Activated naive CD8-positive, alpha-beta T cell treated with anti-CD3 and anti-CD28 coated beads for 36 hours (primary cell): ENCODE measurements at places on chromosomes 2 and 18.

- peak overlapping the region; percentile 29 for H3K27ac ChIP-seq
- H3K27me3 ChIP-seq: no peaks in the 10 kb centered on the region
- peaks cover 11% of the 10 kb centered on the region for H3K4me1 ChIP-seq
- peak overlapping the region; percentile 65 for H3K4me3 ChIP-seq
- DNase-seq: peak; percentile 73
Measured at GRCh38 chr2:241036397-241036963, 38.1 kb downstream of the SNED1 start.

- no peaks in the 10 kb centered on the region for H3K4me1 ChIP-seq
- no peaks in the 10 kb centered on the region for H3K36me3 ChIP-seq
- H3K27me3 ChIP-seq: no peaks in the 10 kb centered on the region
Measured at GRCh38 chr2:164439885-164440284, 181.4 kb downstream of the GRB14 start.

DNA sequence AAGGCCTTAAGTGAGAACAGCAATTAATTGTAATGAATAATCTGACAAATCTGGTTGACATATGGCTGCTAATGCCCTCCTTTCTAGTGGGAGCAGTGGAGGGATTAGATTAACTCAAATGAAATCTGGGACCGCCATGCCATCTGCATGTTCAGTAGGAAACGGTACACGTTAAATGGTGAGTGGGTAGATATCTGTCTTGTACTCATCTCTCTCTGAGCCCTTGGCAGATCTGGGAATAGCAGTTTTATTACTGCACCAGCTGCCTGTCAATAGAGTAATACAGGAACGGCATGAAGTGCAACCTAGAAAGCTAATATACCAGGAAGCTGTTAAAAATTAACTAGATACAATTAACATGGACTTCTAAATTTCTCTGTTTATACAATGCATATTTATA lies 258.8 kb downstream of the GPD2 start:
- H3K27me3 ChIP-seq: peaks cover 10% of the 10 kb centered on the region
- DNase-seq: no peak
- H3K4me1 ChIP-seq: no peaks in the 10 kb centered on the region
- H3K27ac ChIP-seq: no peak overlapping the region
- H3K36me3 ChIP-seq: no peaks in the 10 kb centered on the region
- no peak overlapping the region for H3K4me3 ChIP-seq

GRCh38 chr2:86218124-86218523 lies 18.9 kb downstream of the MRPL35 start:
- no peaks in the 10 kb centered on the region for H3K27me3 ChIP-seq
- H3K36me3 ChIP-seq: no peaks in the 10 kb centered on the region
- no peak for DNase-seq
- peaks cover 19% of the 10 kb centered on the region for H3K4me1 ChIP-seq
- H3K4me3 ChIP-seq: no peak overlapping the region

DNA sequence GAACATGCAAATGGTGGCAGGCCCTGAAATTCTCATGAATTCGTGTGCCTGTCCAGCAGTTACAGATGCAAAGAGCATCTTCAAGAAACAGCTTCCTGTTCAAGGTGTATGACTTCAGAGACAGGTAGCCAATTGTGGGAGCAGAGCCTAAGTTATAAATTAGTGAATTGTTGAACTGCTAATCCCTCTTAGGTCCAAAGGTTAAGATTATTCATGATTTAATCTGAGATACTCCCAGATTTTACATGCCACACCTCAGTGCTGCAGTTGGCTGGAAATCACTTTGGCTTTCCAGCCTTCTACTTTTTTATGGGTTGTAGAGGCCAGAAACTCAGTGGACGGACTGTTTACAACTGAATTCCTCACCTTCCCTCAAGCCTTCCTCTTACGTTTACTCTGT lies 247.8 kb downstream of the AGPS start:
- no peaks in the 10 kb centered on the region for H3K36me3 ChIP-seq
- no peak overlapping the region for H3K4me3 ChIP-seq
- H3K27me3 ChIP-seq: no peaks in the 10 kb centered on the region
- H3K27ac ChIP-seq: no peak overlapping the region
